ENCODE measurements at places on chromosomes 5 and 9. TPM values are rescaled to one million over a fixed set of nuclear protein-coding genes. Genes with fewer than 3 reads are reported as not detected.

The PCDHGC4 gene
- 30.6 TPM for total RNA-seq

The ACOT12 gene
- not detected for total RNA-seq

The NKD2 gene
- 13.0 TPM for total RNA-seq

DNA sequence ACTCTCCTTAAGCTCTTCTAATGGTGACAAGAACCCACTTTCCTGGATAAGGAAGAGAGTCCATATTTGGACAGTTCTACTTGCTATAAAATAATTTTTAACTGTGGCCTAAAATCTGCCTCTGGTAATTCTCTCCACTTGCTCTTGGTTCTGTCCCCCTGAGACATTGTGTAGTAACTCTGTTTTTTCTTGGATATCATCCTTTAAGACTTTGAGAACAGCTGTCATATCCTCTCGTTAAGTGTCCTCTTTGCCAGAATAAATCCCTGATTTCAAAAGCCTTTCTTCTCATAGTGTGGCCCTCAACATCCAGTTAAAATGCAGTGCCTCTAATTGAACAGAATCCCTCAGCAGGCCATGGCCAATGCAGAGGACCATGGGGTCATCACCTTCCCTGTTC, 101.5 kb downstream of the ARHGEF28 start:
- no peaks in the 10 kb centered on the region for H3K36me3 ChIP-seq
- H3K27me3 ChIP-seq: no peaks in the 10 kb centered on the region
- H3K27ac ChIP-seq: no peak overlapping the region
- no peak for DNase-seq
- no peak overlapping the region for H3K4me3 ChIP-seq
- H3K4me1 ChIP-seq: no peaks in the 10 kb centered on the region

DNA sequence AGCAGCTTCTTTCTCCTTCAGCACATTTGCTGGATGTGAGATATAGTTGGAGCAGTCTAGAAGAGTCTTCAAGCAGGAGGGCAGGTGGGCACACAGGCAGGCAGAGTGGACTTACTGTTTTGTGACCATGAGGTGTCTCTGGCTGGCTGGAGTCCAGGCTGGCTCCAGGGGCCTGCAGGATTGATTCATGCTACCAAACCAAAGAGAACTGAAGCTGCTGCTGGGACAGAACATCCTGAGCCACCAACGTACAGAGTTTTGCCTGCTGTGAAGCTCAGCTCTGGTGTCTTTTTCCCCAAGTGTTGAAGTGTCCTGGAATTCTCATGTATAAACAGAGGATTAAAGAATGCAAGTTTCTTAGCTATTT, 45.7 kb downstream of the CYSTM1 start:
- H3K4me1 ChIP-seq: peaks cover 27% of the 10 kb centered on the region
- H3K27ac ChIP-seq: no peak overlapping the region
- no peak overlapping the region for H3K4me3 ChIP-seq
- DNase-seq: no peak
- H3K27me3 ChIP-seq: no peaks in the 10 kb centered on the region
- H3K36me3 ChIP-seq: no peaks in the 10 kb centered on the region

- peak overlapping the region; percentile 97 for H3K4me3 ChIP-seq
- H3K36me3 ChIP-seq: no peaks in the 10 kb centered on the region
- DNase-seq: peak; percentile 83
- H3K27ac ChIP-seq: peak overlapping the region; percentile 99
- no peaks in the 10 kb centered on the region for H3K27me3 ChIP-seq
Measured at GRCh38 chr5:81749561-81750307, 1.2 kb downstream of the SSBP2 start.

All from suprapubic skin (tissue), 4 donors.